ENCODE measurements at places on chromosomes 5 and 9.

- DNase-seq, result no peak
Observed at GRCh38 chr9:128860937-128861336, 20.8 kb downstream of the KYAT1 start.

GRCh38 chr9:133004091-133004998, 25.9 kb downstream of the GFI1B start:
- DNase-seq, result no peak

GRCh38 chr9:93543117-93543516, 33.3 kb upstream of the PHF2 start:
- no peak for DNase-seq

GRCh38 chr9:21252721-21253547, 13.1 kb upstream of the IFNA14 start:
- DNase-seq, result no peak

DNA sequence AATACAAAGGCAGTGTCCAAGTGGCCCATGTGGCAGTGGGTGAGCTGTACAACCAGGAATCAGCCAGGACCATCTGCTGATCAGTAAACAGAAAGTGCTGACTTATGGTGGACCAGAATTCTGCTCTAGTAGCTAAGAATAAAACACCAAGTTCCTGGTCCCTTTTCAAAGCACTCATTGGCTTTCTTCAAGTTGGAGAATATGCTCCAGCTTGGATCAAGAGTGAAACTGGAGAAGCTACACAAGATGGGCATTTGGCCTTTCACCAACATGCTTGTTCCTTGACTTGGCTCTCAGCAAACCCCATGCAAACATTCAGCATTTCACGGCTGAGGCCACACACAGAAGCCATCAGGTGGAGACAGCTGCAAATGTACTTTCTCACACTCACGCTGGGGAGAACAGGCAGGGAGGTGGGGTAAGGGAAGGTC, 32.1 kb downstream of the MARCHF3 start:
- no peak for DNase-seq

GRCh38 chr5:131521252-131521651, 113.8 kb downstream of the RAPGEF6 start:
- DNase-seq, result no peak

DNA sequence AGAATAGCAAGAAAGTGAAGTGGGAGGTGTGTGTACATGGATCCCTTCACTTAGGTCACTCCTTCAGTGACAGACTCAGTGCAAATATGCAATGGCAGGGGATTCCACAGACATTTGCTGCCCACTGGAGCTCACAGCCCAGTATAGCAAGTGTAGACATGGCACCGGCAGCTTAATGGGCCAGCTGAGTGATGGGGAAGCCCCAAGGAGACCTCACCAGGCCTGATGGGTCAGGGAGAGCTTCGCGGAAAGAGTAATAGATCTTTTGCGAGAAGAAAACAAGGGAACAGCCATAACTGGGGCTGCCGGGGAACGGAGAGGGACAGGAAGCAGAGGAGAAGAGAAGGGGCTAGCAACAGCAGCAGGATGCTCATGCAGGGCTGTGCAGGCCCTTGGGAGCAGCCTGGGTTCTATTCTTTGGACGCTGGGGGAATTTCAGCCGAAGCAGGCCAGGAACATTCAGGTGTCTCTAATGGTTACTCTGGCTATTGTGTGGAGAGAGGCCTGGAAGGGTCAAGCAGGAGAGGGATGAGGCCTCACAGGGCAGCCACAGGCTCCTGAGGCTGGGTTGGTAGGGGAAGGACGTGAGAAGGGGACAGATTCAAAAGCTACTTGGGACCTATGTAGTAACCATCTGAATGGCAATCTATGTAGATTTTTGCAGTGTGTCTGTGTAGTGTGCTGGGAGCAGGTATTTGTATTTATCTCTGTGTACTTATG, 27.0 kb downstream of the TCF7 start:
- no peak for DNase-seq

DNA sequence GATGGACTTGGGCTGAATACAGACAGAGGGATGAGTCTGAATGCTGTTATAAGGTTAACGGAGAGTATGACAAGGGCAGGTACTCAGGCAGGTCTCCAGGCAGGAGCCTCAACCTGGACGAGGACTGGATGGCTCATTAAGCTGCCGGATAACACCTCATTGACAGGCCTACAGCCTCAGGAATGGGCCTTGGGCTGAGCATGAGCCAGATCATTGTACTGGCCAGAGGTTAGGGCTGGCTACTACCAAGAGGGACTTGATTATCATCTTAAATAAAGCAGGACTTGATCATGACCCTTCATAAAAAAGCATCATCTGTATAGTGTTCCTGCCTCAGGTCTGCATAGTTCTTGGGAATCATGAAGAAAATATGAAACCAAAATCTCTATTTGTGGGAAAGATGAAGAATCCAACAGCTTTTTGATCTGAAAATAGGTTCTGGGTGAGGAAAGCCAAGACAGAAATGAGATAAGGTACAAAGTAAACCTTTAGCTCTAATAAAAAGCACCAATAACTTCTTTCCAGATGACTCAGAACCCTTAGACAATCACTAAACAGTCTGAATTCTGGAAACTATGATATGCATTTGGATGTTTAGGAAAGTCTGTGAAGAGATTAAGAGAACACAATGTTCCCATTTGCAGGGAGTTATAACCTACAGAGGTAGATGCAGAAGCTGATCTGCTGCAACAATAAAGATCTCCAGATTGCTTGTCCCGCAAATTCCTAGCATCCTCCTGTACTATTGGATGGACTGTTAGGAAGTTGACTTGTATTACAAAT, 343.1 kb downstream of the CTNND2 start:
- DNase-seq, result no peak

GRCh38 chr5:115271295-115272050, 8.8 kb upstream of the PGGT1B start:
- DNase-seq, result no peak

GRCh38 chr9:127356906-127357305, 40.1 kb upstream of the SLC2A8 start:
- DNase-seq, result no peak

DNA sequence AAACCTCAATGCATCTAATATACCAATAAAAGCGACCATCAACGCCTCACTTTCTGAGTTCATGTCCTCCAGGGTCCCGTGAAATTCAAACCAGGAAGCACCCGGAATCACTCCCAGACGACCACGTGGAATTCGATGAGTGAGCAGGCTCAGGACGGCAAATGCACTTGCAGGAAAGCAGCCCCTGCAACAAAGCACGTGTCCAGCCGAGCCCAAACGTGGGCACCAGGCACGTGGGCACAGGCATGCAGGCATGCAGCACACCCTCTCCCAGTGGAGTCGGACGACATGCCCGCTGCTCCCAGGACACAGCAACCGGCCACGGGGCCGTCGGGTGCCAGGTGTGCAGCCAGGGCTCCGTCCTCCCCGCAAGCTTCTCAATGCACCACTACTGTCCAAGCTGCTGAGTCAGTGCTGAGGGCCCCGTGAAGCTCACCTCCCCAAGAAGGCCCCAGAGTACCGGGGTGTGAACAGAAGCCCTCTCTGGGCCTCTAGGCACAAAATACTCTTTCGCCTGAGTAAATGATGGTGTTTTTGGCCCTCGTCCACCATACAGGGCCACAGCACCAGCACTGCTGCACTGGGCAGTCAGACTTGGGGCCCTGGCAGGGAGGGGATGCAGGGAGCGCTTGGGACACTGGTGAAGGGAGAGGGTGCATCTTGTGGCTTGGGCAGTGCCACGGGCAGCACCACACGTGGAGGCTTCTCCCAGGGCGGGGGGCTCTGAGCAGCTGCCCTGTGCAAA, 87.6 kb downstream of the VAV2 start:
- DNase-seq, result no peak

- DNase-seq, result no peak
Observed at GRCh38 chr9:15018096-15018637, 107.9 kb upstream of the FREM1 start.

- DNase-seq, result no peak
Observed at GRCh38 chr9:8232726-8233125, 433.1 kb upstream of the DMAC1 start.

- no peak for DNase-seq
Observed at GRCh38 chr5:50856401-50857119, 190.1 kb downstream of the PARP8 start.

- DNase-seq, result no peak
Observed at GRCh38 chr9:68522131-68522530, 18.6 kb downstream of the TMEM252 start.

- no peak for DNase-seq
Observed at GRCh38 chr5:88325868-88326267, 57.2 kb upstream of the TMEM161B start.

- no peak for DNase-seq
Observed at GRCh38 chr5:112915831-112916230, 6.2 kb downstream of the REEP5 start.

GRCh38 chr9:126947529-126947928, 32.9 kb downstream of the RALGPS1 start:
- DNase-seq, result no peak

- DNase-seq, result no peak
Observed at GRCh38 chr5:56142614-56143372, 90.3 kb downstream of the ANKRD55 start.

- no peak for DNase-seq
Observed at GRCh38 chr5:8577792-8578191, 708.8 kb downstream of the MTRR start.

GRCh38 chr9:131810351-131811170, 70.7 kb upstream of the RAPGEF1 start:
- no peak for DNase-seq

DNA sequence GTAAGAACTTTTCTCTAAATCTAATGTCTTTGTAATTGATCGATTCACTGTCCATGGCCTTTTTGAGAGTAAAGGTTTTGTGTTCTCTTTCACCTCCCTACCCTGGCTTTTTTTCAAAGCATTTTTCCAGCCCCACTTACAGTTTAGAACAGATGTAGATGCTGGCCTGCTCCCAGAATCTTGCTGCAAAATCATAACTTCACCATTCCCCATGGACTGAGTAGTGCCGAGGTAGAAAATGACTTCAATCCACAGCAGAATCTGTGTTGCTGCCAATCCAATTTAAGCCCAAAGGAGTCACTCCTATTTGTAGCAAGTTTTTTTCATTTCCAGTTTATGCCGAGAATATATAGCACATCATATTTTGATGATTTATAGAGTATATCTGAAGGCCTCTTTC, 46.5 kb upstream of the CEMIP2 start:
- DNase-seq, result no peak

DNA sequence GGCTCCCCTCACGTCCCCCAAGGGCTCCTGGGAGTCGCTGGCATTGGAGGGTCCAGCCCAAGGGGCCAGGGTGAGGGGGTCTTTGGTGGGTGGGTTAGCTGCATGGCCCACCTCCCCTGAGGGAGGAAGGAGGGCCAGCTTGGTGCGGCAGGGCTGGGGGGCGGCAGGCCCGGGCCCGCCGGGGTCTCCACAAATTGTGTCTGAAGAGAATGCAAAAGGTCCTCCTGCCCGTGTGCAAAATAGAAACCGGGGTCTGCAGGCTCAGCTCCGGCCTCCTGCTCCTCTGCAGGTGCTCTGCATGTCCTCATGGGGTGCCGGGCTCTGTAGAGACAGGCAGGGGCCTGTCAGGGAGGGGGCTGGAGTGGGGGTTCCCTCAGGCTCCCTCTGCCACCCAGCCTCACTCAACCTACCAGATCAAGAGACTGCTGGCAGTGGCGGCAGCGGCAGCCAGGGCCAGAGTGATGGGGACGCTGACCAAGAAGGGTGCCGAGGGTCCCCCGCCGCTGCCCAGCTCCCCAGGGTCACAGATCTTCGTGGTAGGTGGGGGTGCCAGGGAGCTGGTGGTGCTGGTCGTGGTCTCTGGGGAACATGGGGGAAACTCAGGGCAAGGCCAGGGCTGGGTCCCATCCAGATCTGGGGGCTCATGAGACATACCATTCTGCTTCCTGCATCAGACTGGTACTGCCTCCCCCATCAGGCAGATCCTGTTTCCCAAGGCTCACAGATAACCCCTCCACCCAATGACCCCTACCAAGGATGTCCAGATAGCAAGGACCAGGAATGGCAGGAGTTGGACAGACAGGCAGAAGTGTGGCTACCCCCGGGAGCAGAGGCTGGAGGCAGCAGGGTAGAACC, 29.2 kb upstream of the ENHO start:
- no peak for DNase-seq

- no peak for DNase-seq
Observed at GRCh38 chr9:15972760-15973159, 419.9 kb downstream of the CCDC171 start.

DNA sequence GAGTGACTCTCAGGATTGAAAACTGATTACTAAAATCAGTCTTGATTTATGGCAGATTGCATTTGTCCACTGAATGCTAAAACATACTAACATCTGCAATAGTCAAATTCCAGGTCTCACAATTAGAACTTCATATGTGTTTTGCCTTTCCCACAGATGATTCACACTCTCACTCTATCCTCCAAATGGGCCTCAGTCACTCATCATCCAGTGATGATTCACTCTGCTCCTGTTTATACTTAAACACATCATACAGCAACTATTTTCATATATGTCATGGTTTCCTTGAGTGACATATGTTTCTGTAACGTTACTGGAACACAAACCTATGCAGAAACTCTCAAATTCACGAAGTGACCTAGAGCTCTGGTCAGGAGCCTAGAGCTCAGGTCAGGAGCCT, 512.9 kb downstream of the HINT1 start:
- no peak for DNase-seq

- no peak for DNase-seq
Observed at GRCh38 chr9:114757395-114757794, 48.4 kb downstream of the TNFSF15 start.

- DNase-seq, result no peak
Observed at GRCh38 chr9:124101969-124102345, 90.4 kb downstream of the LHX2 start.

- DNase-seq, result no peak
Observed at GRCh38 chr9:132461281-132461896, 51.4 kb downstream of the CFAP77 start.

- DNase-seq, result no peak
Observed at GRCh38 chr9:15824310-15824709, 271.5 kb downstream of the CCDC171 start.

GRCh38 chr5:179585941-179586401, 35.6 kb downstream of the RUFY1 start:
- no peak for DNase-seq

DNA sequence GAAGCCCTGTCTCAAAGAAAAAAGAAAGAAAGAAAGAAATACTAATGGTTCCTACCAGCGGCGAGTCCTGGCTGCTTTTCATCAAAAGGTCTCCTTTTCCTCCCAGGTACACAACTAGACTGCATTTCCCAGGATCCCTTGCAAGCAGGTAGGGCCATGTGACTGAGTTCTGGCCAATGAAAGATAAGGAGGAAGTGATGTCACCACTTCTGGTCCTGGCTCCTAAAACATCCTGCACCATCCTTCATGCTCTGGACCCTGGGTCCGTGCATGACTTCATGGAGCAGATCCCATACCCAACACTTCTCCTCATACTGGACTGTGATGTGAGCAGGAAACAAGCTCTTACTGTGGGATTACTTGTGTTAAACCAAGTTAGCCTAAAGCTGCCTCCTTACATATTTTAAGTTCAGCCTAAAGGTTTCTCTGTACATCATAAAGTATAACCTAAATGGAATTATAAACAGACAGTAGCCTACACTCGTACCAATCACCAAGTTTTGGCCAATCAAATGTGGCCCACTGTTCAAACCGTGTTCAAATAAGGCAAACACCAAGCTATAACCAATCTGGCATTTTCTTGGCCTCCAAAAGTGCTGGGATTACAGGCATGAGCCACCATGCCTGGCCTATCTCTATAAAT, 30.2 kb upstream of the FUBP3 start:
- no peak for DNase-seq

All from stimulated activated CD8-positive, alpha-beta memory T cell treated with anti-CD3 and anti-CD28 coated beads, Interleukin-4, amount 100 ng/mL, for 1 hour (primary cell).